ENCODE measurements at places on chromosomes 5 and 9.

- DNase-seq, result no peak
Measured at GRCh38 chr9:77975036-77975435, 56.6 kb downstream of the GNAQ start.

- no peak for DNase-seq
Measured at GRCh38 chr5:109561447-109561846, 128.3 kb upstream of the MAN2A1 start.

DNA sequence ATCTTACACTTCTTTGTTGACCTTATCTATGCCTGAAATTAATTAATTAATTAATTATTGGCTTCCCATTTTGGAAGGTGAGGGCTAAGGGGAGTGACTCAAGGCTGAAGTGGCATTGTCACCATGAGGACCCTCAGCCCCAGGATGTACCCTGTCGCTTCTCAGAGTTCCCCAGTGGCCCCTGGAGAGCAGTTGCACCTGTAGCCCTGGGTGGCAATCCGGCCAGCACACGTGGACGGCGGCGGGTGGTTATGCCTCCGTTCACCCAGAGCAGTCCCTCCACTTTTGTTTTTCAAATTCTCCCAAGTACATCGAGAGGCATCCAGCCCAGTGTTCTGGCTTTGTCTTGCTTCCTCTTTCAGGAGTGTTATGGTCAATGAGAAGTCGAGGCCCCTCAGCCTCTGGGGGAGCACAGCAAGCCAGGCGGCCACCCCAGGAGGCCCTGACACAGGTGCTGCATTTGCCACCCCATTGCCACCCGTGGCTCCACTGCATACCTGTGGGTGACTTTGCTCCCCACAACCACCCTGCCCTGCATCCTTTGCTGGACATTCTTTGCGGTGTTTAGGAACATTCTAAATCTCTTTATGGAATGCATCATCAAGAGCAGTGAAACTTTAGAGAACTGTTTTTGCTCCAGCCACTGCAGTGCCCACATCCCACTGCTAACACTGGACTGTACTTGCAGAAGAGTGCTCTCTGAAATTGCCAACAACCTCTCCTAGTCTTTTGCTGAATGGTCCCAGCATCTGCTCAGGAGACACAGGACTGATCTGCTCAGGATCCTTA lies 11.5 kb upstream of the IRX2 start:
- DNase-seq, result no peak

GRCh38 chr9:91771027-91771426 lies 179.0 kb downstream of the ROR2 start:
- peak; percentile 90 for DNase-seq

DNA sequence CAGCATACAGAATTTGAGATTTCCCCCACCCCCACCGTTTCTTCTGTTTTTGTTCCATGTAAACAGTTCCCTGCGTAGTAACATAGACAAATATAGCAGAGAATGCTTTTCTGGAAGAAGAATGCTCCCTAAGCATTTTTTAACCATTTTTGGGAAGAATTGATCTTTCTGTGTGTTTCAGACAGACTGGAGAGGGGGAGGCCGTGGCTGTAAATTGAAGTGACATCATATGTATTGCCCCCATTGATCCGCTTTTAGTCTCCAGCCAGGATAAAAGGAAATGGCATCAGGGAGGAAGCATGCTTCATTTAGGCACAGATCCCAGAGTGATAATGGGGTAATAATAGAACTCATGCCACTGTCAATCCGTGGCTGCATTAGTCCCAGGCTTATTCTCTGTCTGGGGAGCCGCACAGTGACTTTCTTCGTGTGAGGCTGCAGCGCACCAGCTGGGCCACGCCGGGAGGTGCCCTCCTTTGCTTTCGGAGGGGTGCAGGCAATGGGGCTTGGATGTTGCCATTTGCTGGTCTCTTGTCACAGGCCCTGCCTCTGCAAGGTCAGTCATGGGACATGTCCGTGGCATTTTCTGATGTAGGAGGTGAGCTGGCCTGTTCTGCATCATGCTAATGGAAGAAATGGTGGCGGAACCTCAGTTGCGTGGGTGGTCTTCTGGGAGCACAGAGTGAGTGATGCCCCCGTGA lies 261.5 kb downstream of the FANCC start:
- no peak for DNase-seq

- DNase-seq, result peak; percentile 69
Measured at GRCh38 chr5:65209341-65209740, 272.4 kb downstream of the ADAMTS6 start.

DNA sequence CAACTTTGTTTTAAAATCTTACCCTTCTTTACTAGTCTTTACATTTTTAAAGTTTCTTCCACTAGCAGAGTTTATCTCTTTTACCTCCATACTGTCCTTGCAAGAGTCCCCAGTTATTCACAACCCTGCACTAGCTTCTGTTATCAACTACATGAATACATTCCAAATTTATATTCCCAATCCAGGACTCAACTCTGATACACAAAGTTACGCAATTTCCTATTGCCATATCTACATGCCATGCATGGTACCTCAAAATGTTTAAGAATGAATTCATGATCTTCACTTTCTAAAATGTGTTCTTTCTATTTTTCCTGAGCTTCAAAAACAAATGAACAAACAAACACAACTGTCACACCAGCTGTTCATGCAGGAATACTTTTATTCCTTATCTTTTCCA lies 668.7 kb downstream of the CDH18 start:
- DNase-seq, result no peak

Measured in HFF-Myc (cell line).